Naive thymus-derived CD4-positive, alpha-beta T cell (primary cell): ENCODE measurements at places on chromosomes 3 and 15. TPM values are rescaled to one million over a fixed set of nuclear protein-coding genes. Genes with fewer than 3 reads are reported as not detected.

Gene NMB
- 3.0 TPM for total RNA-seq

Gene GOLGA6B
- total RNA-seq, result not detected

Gene ERICH6
- 0.53 TPM in 1 of 2 replicates, not detected in the other for total RNA-seq

Gene CCDC54
- not detected for total RNA-seq

Gene GP9
- not detected for total RNA-seq

Gene SAMD7
- total RNA-seq, result not detected

DNA sequence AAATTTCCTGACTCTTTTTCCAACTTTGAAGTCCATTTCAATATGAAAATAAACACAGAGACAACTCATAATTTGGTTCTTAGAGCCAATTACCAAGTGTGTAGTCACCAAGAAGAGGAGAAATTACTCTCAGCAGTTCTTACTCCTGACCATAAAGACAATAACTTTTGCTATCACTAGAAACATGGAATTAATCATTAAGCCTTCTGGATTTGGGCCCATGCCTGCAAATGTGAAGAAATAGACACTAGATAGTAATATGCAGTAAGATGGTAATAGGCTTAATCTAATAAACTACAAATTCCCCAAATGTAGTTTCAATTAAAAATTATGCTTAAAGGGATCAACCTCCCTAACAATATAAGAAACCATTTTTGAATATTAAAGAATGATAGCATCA, 185.1 kb upstream of the AGTR1 start:
- DNase-seq, result no peak

GRCh38 chr3:126529585-126530170, 5.7 kb downstream of the CHST13 start:
- no peak for DNase-seq

- DNase-seq, result no peak
These were observed 1.8 kb downstream of the CX3CR1 start for GRCh38 chr3:39277893-39278615.

DNA sequence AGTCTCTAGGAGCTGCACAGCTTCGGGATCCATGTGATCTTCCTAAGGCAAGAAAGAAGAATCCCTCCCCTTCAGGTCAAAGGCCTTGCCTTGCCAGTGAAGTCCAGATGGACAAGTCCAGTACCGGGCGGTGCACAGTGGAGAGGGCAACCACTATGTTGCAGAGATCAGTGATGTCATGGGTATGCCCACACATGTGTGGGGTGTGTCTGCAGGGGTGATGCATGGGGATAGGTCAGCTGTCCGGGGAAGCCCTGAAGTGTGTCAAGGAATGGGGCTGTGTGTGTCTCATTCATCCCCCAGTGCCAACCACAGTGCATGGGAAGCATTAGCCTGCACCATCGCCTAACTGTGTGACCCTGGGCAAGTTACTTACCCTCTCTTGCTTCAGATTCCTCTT, 66.5 kb downstream of the TLE3 start:
- DNase-seq, result no peak

GRCh38 chr3:146161663-146162002, 649 bp upstream of the PLOD2 start:
- DNase-seq, result no peak

- DNase-seq, result no peak
These were observed 55.0 kb upstream of the SNRPN start for GRCh38 chr15:24899795-24900194.

- no peak for DNase-seq
These were observed 17.1 kb downstream of the CTXND1 start for GRCh38 chr15:80234883-80235282.

- no peak for DNase-seq
These were observed 108.3 kb downstream of the TOP2B start for GRCh38 chr3:25556447-25556846.

GRCh38 chr3:134929976-134930375, 134.9 kb downstream of the EPHB1 start:
- no peak for DNase-seq

DNA sequence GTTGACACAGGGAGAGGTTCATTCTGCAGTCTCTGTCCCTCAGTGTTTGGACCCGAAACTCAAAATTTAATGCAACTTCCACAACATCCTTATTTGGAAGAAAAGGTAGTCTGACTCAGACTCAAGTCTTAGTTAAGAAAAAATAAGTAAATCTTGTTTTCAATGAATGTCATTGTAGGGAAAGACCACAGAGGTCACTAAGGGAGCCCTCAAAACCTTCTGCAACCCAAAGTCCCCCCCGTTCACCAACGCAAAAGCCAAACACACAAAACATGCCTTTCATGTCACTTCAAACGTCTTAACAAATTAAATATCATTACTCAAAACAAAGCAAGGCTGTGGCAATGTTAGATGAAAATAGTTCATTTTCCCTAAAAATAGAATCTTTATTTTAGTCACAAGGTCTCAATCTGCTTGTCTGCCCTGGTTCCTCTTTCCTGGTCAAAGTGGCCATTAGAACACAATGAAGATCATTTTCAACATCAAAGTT, 20.9 kb upstream of the SSUH2 start:
- no peak for DNase-seq

- DNase-seq, result no peak
These were observed 20.8 kb upstream of the CFAP161 start for GRCh38 chr15:81113204-81113657.

- no peak for DNase-seq
These were observed 38.4 kb upstream of the TERB2 start for GRCh38 chr15:44918136-44918535.

- DNase-seq, result no peak
These were observed 614.8 kb upstream of the ZNF717 start for GRCh38 chr3:76400141-76400540.

DNA sequence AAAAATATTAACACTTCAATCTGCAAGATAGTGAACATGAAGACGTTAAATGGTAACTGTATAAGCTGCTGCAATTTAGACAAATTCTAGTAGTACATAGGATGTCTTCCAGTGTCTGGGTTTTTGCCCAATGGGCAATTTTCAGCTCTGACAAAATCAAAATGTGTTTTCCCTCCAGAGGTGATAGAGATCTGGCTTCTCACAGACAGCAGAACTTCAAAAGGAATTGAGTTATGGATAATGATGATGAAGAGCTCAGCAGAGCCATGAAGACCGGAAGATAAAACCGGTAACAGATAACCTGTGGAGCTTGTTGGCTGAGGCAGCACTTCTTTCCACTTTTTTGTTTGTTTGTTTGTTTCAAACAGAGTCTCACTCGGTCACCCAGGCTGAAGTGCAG, 89.4 kb upstream of the NTRK3 start:
- no peak for DNase-seq

DNA sequence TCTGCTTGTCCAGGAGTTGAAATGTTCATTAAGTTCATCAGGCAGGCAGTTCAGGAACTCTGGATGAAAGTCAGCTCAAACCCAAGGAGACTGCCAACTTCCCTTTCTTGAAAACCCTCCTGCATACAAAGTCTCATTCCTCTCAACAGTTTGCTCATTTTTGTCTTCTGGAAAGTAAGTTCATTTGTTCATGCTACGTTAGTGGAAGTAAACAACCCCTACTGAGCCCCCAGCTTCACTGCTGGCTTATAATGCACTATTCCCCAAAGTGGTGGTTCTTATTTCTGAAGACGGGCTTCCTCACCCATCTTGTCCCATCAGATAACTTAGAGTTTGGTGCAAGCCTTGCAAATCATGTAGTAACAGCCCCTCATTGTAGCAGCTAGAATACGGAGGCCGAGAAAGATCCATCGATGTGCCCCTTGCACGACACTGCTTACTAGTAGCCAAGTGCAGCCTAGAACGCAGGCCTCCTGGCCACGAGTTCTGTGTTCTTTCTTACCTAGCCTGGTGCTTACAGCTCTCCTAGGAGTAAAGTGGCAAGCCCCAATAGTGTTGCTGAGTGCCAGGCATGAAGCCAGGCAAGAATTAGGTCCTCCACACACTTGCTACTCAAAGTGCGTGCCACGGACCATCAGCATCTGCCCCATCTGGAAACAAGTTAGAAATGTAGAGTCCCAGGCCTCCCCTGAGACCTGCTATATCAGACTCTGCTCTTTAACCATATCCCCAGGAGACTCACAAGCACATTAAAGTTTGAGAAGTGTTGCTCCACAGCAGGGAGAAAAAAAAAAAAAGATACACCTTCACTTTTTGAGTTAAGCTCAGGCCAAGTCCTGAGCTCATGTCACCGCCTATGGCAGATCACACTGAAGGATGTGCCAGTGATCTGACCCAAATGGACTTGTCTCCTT, 82.5 kb downstream of the RFTN1 start:
- no peak for DNase-seq

- DNase-seq, result no peak
These were observed 11.2 kb downstream of the SLCO3A1 start for GRCh38 chr15:91864664-91865063.

DNA sequence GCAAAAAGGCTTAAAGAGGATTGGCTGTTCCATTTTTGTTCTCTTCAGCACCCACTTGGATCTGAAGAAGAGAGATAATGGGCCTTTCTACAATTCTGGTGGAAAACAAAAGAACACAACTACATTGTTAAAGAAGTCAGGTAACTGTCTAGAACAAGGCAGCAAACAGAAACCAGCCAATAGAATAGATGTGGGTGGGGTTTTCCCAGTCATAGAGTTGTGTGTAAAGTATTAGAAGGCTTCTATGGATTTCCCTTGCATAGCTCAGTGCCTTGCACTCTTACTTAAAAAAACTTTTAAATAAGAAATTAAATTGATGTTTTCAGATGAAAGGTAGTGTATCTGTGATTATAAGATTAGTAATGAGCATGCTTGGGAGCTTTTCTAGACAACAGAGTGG, 462.7 kb upstream of the ATP11B start:
- DNase-seq, result no peak
